ENCODE measurements at places on chromosomes 12 and 14.

- DNase-seq, result no peak
These were observed 786 bp upstream of the PFKM start for GRCh38 chr12:48118284-48118871.

DNA sequence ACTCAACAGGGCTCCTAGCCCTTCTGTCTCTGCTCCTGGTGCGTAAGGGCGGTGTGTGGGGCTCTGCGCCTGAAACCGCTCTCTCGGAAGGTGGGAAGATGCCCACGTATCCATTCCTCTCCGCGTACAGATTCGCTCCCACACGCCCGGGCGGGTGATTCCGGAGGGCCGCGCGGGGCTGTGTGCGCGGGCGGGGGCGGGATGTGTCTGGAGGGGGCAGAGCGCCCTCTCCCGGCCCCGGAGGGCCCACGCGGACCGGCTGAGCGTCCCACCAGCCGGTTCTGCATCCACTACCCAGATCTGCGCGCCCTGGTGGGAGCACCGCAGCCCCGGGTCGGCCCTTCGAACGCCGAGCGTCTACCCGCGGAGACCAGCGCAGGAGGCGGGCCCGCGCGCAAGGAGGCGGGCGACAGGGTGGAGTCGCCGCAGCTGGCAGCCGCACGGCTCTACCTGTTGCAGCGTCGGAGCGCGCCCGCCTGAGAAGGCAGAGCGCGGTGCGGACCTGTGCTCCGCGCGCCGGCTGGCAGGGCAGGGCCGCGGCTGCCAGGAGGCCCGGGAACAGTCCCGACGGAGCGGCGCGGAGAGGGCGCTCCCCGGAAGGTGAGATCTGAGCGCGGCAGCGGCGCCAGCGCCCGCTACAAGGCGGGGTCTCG, 1.4 kb upstream of the KCNK13 start:
- no peak for DNase-seq

DNA sequence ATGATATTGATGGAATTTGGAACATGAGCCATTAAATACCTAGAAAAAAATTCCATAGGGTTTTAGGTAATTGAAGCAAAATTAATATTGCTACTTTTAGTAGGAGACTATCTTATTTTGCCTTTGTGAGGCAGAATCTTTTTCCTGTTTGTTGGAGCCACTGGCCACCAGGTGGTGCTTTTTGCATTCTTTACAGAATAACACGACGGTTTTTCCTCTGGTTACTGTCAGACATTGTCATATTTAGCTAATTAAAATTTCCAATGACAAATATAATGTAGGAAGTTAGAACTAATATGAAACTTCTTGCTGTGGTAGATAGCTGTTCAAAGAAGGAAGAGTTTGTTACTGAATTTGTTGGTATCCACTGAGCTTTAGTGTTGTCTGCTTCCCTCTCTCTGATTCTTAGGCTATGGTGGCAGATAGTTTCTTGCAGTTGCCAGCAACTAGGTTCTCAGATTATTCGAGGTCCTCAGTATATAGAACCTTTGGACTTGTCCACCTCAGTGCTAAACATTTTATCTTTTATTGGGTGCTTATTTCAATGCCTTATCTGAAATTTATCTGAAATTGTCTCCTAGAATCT, 25.7 kb downstream of the RAB21 start:
- DNase-seq, result no peak

GRCh38 chr14:96681829-96682228, 115.4 kb upstream of the VRK1 start:
- DNase-seq, result no peak

DNA sequence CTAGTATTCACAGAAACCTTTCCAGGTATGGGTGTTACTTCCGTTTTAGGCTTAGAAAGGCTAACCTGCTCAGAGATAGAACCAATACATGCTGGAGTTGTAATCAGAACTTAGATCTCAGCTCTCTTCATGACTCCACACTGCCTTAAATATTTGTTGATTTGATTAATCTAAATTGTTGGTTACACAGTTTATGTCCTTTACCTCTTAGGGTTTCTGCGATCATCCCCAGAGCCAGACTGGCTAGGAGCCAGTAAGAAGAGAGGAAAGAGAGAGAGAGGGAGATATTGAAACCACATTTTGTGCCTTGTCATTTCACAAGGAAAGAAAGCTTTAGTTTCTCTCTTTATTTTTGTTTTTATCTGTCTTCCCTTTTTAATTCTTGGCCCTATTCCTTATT, 16.8 kb upstream of the MGP start:
- no peak for DNase-seq

DNA sequence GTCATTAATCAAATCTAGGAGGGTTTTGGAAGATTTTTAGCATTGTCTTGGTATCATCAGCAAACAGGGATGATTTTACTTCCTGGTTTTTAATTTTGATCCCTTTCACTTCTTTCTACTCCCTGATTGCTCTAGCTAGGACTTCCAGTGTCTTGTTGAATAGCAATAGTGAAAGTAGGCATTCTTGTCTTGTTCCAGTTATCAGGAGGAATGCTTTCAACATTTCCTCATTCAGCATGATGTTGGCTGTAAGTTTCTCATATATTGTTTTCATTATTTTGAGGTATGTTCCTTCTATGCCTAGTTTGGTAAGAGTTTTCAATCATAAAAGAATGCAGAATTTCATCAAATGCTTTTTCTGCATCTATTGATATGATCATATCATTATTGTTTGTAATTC, 244.2 kb upstream of the CLEC14A start:
- DNase-seq, result no peak

DNA sequence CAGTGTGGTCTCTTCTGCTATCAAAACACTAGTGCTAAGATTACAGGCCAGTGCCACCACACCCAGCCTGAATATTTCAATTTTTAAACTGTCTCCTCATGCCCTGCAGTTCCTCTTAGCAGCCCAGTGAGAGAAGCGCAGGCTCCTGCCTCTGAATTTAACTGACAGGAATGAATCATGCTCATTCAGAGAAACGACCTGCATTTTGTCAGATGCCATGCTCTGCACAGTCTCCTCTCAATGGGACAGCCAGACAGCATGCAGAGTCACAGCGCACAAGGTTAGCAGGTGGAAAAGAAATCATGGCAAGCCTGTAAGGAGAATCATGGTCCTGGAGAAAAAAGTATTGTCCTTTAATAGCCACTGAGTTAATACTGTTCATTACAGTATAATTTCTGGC, 691.0 kb upstream of the SEL1L start:
- DNase-seq, result no peak

DNA sequence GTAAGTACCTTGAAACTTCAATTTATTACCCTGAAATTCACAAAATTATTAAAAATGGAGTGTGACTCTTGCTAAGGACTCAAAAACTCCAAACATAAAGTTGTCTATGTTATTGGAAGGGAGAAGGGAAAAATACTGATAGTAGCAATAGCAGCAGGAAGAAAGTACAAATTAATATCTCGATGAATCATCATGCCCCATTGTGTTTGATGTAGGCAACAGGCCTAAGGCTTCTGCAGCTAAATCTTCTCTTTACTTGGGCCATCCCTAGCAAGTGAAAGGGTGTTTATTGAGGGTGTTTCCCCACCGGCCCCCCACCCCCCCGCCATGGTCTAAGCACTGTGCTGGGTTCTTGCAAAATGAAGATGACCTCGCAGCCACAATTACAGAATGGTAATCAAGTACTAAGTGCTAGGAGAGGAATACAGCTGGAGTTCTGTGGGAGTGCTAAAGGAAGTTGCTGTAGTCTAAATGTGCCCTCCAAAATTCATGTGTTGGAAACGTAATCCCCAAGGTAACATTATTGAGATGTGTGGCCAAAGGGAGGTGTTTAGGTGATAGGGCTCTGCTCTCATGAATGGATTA, 76.5 kb downstream of the SNAPC1 start:
- DNase-seq, result no peak

DNA sequence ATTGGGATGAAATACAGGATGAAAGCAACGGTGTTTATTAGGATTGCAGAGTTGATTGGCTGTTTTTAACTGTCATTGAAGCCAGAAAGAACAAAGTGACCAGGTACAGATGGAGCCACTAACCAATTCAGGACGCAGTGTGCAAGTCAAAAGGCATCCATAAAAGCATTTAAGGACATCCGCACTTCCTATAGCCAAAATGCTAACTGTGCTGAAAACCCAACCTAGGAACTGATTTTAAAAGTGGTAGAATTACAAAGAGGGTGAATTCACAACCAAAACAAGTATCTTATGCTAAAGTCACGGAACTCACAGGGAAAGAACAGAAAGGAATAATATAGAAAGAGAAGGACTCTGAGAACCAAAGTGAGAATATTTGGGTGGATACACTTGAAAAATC, 63.1 kb upstream of the FOXG1 start:
- DNase-seq, result no peak

DNA sequence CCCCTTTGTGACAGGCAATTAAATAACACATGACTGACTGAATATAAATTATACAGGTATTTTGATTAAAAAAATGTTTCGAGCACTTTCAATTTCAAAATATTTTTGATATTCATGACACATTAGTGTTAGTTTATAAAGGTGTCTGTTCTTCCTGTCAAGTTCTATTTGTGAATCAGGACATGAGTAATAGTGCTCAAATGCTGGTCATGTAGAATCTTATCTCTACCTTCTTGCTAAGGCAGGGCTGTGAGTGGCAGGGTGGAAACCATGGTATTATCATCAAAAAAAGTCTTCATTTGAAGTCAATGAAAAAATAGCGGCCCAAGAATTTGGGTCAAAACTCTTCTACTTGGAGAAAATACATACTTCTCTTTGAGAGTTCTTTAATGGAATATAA, 250.2 kb downstream of the DACT1 start:
- no peak for DNase-seq

DNA sequence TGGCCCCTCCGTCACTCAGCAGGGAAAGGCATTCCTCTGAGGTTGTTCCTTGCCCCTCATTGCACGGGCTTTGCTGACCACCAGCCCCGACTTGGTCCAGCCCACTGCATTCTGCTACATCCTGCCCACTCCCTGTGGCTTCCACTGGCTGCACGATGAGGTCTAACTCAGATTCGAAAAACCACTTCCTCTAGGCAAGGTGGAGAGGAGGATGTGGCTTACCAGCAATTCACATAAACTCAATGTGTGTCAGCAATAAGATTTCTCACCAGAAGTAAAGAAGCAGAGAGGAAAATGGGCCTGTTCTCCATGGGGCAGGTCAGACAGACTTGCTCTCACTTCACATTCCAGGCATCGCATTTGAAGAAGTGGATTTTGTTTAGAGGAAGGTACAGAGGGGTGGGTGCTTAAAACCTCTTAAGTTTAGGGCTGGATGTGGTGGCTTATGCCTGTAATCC, 14.7 kb downstream of the GPR68 start:
- peak; percentile 35 for DNase-seq

DNA sequence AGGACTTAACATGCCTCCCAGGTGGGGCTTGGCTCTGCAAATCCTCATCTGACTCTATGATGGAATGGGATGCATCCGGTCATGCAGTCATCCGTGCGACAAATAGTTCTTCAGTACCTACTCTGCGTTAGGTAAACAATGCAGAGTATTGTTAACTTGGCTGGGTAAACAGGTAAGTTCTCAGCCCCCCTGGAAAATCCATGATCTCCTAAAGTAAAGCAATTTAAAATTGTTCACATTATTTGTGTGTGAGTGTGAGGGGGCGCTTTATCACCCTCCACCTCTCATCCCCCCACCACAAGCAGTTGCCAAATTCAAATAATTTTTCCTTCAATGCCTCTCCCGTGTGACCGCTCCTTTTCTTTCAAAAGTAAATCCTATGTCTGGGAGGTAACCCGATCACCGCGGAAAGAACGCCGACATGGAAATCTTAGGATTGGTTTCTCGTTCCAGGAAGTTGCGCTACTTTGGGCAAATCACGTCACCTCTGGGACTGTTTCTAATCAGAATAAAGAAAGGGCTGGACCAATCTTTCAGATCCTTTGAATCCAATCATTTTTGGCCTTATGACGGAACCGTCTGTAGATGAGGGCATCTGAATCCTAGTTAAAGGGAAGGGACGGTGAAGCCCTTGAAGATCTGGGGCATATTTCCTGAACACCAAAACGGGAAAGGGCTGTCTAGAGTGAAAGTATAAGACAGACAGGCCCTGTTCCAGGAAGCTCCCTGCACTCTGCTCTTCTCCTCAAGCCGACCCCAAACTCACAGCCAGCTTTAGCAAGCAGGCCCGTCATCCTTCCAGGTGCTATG, 44.0 kb upstream of the SINHCAF start:
- DNase-seq, result no peak

DNA sequence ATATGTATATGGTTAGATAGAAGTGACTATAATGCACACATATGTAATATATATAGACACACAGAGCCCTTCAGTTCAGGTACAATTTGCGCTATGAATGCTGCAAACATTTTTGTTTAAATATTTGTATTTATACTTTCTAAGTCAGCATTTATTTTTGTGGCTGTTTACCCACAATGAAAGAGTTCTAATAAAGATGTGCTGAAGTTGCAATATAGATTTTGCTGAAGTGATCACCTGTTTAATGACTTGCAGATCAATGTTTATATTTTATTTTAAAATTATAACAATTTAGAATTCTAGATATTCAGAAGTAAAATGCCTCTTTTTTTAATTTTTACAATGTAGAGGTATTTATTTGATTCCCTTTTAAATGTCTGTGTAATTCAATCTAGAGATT, 3.5 kb downstream of the FOXG1 start:
- DNase-seq, result no peak

GRCh38 chr12:93099792-93100191, 170.7 kb upstream of the EEA1 start:
- DNase-seq, result no peak

GRCh38 chr14:103606963-103607668, 21.9 kb upstream of the KLC1 start:
- no peak for DNase-seq

Data from stimulated activated CD4-positive, alpha-beta T cell treated with anti-CD3 and anti-CD28 coated beads, TNF-alpha, amount 100 ng/mL, for 1 hour (primary cell).